Neuronal stem cell (in vitro differentiated cells): ENCODE measurements at places on chromosomes 1 and 21.

DNA sequence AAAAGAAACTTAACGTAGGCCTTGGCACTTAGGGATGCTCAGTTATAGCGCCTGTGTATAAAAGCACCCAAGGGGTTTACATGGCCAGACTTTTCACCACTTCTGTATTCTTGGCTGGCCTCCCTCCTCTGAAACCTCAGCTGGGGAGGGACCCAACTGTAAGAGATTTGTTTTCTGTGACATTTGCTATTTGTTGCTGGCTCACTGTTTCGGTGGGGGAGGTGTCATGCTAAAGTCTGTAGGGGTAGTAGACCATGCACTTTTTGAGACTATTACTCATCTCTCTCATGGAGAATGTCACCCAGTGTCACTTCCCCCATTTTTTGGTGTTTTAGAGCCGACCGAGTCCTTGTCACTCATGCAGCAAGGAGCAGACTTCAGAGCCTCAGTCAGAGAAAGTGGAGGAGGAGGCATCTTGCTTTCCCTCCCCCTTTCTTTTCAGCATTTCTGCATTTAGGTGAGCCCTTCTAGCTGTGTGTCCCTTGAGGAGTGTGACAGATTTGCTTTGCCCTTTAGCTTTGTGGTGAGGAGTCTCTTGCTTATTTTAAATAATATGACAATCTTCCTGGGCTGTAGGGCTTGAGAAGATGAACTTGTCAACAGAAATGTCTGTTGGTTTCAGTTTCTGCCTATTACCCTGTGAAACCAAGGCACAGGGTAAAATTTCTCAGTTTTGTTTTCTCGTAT, 160.1 kb downstream of the FASLG start:
- no peak for DNase-seq

DNA sequence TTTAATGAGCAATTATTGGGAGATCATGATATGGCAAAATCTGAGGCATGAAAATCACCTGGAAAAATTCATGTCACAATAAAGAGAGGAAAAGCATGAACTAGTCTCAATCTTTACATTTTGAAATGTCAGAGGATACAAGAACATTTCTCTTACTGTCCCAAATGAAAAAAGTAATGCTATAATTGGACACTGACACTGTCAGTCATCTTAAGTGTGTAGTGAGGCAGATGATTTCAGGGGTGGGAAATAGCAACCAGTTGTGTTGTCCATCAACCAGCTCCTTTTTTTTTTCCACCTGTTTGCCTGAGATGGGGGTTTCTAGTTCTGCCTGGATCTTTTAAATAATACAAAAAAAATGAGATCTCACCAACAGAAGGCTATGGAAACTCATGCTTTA, 646.2 kb downstream of the KCNT2 start:
- no peak for DNase-seq

DNA sequence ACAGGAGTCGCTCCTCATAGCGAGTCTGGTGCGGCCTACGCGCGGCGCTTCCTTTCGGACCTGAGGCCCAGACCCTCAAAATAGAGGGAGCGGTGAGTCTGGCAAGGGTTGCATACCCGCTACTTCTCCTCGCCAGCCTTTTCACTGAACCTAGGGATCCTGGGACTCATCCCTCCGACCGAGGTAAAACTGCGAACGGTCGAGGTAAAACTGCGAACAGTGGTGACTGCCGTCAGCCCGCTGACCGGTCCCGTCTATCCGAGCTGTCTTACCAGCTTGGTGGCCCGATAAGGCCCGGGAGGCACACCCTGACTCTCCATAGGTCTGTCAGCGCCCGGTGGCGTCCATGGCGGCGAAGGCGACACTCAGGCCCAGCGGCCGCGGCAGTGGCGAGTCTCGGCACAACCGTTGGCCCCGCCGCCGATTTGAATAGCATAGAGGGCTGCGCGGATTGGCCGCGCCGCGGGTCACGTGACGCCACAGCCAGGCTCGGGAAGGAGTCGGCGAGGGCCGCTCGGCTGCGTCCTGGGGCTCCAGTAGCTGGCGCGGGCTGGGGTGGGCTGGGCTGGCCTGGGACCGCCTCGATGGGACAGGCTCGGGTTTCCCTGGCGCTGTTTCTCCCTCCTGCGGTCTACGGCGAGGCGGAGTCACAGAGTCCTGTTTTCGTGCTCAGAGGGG, at the start of gene DEPDC1:
Gene DEPDC1 (minus strand): TSS at position 403 of the 678 bp plus-strand sequence. CDS start 83 bp downstream, at position 320.
- peak; percentile 91 for DNase-seq

DNA sequence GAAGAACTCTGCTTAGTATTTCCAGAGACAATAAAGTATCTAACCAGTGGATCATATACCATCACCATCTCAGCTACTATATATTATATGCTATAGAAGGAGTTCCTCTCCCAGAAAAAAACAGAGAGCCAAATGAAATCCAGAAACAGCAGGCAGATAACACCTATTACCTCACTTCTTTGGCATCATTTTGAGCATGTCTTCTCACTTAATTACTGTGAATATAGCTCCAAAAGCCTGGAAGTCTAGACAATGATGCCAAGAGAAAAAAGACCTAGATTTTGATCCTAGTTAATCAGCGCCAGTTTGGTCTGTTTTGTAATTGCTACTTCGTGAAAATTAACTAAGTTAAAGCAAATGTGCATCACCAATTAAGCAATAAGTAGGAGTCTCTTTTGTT, 131.3 kb downstream of the EIF4G3 start:
- DNase-seq: no peak

DNA sequence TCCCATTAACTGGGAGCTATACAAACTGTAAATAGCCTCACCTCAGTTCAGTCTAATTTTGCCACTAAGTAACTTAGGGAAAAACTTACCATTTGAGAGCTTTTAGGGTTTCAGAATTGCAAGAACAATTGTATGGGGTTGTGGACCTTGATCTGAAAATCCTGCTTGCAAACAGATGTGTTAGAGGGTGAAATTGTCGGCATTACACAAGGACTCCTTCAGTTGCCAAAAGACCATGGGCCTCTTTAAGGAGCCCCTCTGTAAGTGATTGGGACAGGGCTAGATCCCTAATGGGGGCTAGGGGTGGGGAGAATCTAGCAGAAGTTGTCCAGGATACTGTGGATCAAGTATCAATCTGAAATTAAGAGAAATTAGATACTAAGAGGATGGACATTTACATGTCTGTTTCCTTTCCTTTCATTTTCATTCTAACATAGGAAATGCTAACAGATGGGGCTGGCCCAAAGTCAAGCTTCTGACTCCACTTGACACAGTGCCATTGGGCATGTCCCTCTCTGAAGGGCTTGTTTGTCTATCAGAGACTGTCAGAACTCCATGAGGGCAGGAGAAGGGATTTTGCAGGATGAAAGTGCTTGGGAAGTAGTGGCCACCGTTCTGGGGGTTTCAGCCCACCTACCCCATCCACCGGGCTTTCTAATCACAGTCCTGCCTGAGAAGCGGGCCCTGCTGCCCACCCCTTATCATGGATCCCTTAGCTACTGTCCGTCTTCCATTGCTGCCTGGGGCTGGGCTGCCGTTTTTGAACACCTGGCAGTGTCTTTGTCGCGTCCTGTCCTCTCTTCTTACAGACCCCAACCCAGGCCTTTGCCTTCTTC, 54.7 kb downstream of the STUM start:
- DNase-seq: no peak

DNA sequence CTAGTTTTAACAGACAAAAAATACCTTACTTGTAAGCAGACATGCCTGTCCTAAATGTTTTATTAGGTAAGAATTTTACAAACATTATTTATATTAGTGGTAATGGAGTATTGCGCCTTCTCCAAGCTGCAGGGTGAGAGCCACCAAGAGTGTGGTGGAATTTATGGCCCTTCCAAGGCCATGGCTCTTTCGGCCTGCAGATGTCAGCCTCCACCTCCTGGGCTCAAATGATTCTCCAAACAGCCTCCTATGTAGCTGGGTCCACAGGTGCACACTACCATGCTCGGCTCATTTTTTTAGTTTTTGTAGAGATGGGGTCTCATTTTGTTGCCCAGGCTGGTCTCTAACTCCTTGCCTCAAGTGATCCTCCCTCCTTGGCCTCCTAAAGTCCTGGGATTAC, 56.3 kb downstream of the ITGB3BP start:
- DNase-seq: no peak

GRCh38 chr1:96472471-96472870, 249.1 kb upstream of the PTBP2 start:
- no peak for DNase-seq

GRCh38 chr1:207904391-207904790, 6.5 kb downstream of the CD34 start:
- DNase-seq: no peak

GRCh38 chr1:27330786-27331185, 8.8 kb downstream of the TMEM222 start:
- DNase-seq: no peak

DNA sequence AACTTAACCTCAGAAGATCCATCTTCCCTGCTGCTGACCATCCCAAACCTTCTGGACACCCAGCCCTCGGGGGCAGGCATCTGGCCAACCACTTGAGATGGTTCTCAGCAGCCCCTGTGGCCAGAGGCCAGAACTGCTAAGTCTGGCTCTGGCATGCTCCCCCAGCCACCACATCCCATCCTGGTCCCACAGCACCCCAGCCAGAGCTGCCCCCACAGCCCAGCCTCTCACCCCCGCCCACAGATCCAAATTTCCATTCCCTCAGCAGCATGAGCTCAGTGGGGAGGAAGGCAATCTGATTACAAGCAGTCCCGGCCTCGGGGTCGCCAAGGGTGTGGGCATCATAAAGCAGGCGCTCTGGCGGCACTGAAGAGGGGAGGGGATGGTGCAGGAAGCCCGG, 45.6 kb downstream of the GLIS1 start:
- no peak for DNase-seq

- DNase-seq: no peak
Measured at GRCh38 chr1:66168467-66168887, 365.5 kb upstream of the SGIP1 start.

GRCh38 chr1:218425647-218426342, 80.7 kb downstream of the TGFB2 start:
- no peak for DNase-seq

GRCh38 chr1:34356853-34357252, 180.1 kb downstream of the C1orf94 start:
- no peak for DNase-seq

DNA sequence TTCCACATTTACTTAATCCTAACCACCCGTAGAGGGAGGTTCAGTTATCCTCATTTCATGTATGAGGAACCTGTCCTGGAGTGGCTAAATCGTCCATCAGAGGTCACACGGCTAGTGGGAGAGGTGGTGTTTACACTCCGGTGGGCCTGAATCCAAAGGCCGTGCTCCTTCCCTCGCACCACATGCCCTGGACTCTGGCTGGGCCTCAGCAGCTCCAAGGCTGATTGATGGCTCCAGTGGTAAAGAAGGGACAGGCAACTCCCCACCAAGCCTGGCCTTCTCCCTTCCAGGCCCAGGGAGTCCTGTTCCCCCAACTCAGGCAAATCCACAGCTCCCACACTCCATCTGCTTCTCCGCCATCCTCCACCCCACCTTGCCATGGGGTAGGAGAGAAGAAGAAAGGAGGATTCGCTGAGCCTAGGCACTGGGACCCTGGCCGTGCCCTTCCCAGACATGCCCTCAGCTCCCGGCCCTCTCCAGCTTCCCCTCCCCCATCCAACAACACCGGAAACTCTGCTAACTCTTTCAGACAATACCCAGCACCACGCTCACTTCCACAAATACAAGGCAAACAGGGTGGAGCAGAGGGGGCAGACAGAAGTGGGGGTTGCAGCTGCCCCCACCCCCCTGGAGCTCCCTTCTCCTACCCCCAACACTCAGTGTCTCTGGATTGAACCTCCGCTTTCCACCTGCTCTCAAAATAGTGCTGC, 10.9 kb downstream of the ARHGEF2 start:
- no peak for DNase-seq

- no peak for DNase-seq
Measured at GRCh38 chr1:37069406-37069805, 35.1 kb upstream of the GRIK3 start.

DNA sequence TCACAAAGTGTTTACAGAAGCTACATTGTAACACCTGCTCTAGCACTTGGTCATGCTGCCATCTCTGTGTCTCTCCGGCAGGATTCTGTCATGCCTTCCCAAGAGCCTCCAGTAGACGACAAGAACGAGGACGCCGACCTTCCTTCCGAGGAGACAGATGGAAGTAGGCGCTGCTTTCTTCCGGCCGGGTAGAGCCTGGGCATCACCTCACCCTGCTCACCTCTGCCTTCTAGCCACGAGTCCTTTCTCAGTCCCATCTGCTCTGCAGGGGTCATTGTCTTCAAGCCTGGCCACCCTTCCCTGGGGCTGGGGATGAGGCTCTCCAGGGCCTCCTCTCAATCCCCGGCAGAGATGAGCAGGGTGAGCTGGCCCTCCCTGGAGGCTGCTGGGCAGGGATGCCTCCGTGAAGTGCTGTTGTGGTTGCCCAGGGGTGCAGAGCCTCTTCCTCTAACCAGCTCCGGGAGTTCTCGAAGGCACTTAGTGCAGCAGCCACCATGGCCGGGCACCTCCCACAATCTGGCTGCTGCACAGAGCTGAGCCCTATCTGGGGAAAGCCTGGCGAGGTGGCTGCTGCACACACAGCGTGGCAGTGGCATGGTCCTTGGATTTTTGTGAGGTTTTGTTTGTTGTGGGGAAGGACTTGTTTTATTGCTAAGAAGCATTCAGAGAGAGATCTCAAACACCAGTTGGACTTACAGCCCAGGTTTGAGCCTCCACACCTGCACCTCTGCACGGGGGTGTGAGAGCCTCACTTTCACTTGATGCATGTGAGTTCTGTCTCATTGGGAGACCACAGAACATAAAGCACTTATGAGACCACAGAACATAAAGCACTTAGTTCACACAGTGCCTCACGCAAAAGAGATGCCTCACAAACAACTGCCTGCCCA, 48.4 kb downstream of the FAAP20 start:
- DNase-seq: no peak

GRCh38 chr1:20511518-20512428, 3.8 kb upstream of the MUL1 start:
- no peak for DNase-seq

GRCh38 chr1:169113613-169114119, 7.2 kb downstream of the ATP1B1 start:
- no peak for DNase-seq

DNA sequence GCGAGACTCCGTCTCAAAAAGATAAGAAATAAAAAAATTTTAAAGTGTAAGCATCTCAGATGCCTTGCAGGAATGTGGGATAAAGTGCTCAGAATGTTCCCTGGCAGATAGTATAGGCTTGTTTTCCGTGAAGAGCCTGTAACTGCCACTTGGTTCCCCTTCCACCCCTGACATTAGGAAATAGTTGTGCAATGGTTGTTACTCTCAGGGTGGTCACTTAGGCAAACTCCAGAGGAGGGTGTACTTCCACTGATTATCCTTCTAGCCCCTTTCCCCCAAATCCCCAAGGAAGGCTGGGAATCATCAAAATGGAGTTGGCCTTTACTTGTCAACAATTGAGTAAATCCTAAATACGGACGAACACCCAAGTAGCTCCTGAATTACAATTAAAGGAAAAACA, 10.4 kb downstream of the RPL11 start:
- DNase-seq: no peak

DNA sequence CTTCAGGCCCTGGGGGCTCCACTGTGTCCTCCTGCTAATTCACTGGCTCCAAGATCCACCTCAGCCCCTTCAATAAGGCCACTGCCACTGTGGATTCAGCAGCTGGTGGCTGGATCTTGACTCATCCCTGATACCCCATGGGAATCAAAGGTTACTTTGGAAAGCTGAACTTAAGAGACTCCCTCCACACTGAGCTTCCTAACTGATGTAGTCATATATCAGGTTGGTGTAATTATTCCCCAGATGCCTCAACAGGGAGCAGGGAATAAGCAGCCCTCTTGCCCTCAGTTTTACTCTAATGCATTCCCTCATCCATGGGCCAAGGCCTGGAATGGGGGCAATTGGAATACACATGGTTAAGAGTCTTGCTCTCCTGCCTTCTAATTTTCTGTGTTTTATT, 164.6 kb downstream of the FASLG start:
- DNase-seq: no peak
